ENCODE measurements at places on chromosomes 6 and 20. TPM values are rescaled to one million over a fixed set of nuclear protein-coding genes. Genes with fewer than 3 reads are reported as not detected.

DNA sequence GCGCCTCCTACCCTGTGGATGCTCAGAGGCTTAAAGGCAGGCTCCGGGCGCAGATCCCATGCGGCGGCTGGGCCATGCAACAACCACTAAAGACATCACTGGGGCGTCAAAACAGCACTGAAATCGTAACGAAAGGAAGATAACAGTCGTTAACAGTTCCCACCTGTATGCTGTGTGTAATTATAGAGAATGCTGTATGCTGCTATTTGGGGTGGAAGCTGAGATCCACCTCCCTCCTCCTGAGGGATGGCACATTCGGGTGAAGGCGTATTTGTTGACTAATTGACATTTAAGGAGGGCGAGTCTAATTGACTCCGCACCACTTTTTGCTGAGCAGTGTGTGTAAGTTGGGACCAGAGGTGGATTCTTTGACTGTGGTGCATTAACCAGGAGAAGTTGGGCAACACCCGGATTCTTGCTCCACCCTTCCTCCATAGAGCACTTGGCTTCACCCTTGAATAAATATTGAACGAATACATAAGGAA lies 687 bp downstream of the SLC35A1 start:
- peaks cover 22% of the 10 kb centered on the region for H3K4me1 ChIP-seq
- H3K36me3 ChIP-seq, result peaks cover 3% of the 10 kb centered on the region
- H3K27me3 ChIP-seq, result peaks cover 4% of the 10 kb centered on the region
- peak; percentile 66 for DNase-seq
- H3K4me3 ChIP-seq, result peak overlapping the region; percentile 92

- no peak for DNase-seq
- peaks cover 37% of the 10 kb centered on the region for H3K27me3 ChIP-seq
- no peak overlapping the region for H3K27ac ChIP-seq
Observed at GRCh38 chr20:46243707-46244628, 64.3 kb downstream of the CDH22 start.

GRCh38 chr6:98634569-98634968 lies 199.8 kb upstream of the POU3F2 start:
- no peaks in the 10 kb centered on the region for H3K36me3 ChIP-seq
- H3K4me3 ChIP-seq, result no peak overlapping the region
- no peaks in the 10 kb centered on the region for H3K27me3 ChIP-seq
- H3K4me1 ChIP-seq, result no peaks in the 10 kb centered on the region
- no peak overlapping the region for H3K27ac ChIP-seq

GRCh38 chr6:82381278-82381677 lies 17.7 kb downstream of the TPBG start:
- no peak for DNase-seq
- H3K4me3 ChIP-seq, result no peak overlapping the region
- no peaks in the 10 kb centered on the region for H3K36me3 ChIP-seq
- no peak overlapping the region for H3K27ac ChIP-seq
- no peaks in the 10 kb centered on the region for H3K4me1 ChIP-seq
- no peaks in the 10 kb centered on the region for H3K27me3 ChIP-seq

GRCh38 chr20:7262803-7263202 lies 495.3 kb downstream of the BMP2 start:
- no peaks in the 10 kb centered on the region for H3K27me3 ChIP-seq
- no peak overlapping the region for H3K4me3 ChIP-seq
- H3K4me1 ChIP-seq, result no peaks in the 10 kb centered on the region

- H3K27ac ChIP-seq, result no peak overlapping the region
- peaks cover 10% of the 10 kb centered on the region for H3K4me1 ChIP-seq
- no peaks in the 10 kb centered on the region for H3K27me3 ChIP-seq
- H3K36me3 ChIP-seq, result no peaks in the 10 kb centered on the region
Observed at GRCh38 chr6:127462376-127462775, 3.2 kb upstream of the KIAA0408 start.

CST7 gene
- 26.7 TPM for total RNA-seq

- no peak for DNase-seq
- H3K4me3 ChIP-seq, result peak overlapping the region; percentile 75
- peaks cover 66% of the 10 kb centered on the region for H3K27me3 ChIP-seq
- peaks cover 9% of the 10 kb centered on the region for H3K4me1 ChIP-seq
- H3K36me3 ChIP-seq, result no peaks in the 10 kb centered on the region
Observed at GRCh38 chr6:79631693-79632172, 604 bp downstream of the SH3BGRL2 start.

SCRT2 gene
- total RNA-seq, result not detected

GRCh38 chr20:36399969-36400545 lies 93.9 kb downstream of the DLGAP4 start:
- DNase-seq, result no peak
- H3K27ac ChIP-seq, result no peak overlapping the region
- H3K4me3 ChIP-seq, result no peak overlapping the region
- H3K36me3 ChIP-seq, result no peaks in the 10 kb centered on the region
- peaks cover 16% of the 10 kb centered on the region for H3K27me3 ChIP-seq

BMP7 gene
- total RNA-seq, result not detected

DNA sequence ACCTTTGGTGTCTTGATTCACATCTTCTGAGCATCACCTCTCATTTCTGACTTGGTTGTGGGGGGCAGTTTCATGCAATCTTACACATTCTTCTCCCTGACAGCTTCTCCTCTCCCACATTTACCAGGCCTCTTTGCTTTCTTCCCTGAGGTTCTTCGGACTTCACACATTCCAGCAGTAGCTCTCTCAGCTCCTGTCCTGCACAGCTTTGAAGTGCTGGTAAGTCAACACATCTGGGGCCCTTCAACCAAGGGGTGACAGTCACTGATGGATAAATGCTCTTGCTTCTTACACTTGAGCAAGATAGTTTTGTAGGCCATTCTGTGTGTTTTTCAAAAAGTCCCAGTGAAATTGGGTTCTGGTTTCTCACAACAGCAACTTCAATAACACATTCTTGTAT lies 2.5 kb upstream of the SLC35B3 start:
- peaks cover 14% of the 10 kb centered on the region for H3K36me3 ChIP-seq
- no peak for DNase-seq
- no peak overlapping the region for H3K4me3 ChIP-seq
- H3K4me1 ChIP-seq, result peaks cover 25% of the 10 kb centered on the region
- no peaks in the 10 kb centered on the region for H3K27me3 ChIP-seq

PNLDC1 gene
- total RNA-seq, result 0.30 TPM

DNA sequence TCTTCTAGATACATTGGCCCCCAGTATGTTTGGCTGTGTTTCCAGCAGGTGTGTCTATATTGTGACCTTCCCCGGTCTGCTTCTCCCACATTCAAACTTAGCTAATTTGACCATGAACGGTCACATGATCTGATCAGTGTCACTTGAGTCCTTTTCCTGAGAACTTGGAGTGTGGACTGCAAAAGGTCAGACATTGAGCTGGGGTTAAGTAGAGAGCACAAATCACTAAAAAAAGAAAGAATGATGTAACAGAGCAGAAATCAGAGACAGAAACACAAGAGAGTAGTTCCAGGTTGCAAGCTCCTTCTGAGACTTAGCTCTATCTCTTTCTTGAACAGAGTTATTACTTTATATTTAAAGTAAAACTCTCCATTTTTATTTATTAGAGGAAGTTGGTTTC lies 733.9 kb downstream of the CBLN4 start:
- DNase-seq, result no peak
- no peaks in the 10 kb centered on the region for H3K4me1 ChIP-seq
- no peak overlapping the region for H3K27ac ChIP-seq

- no peak for DNase-seq
- H3K36me3 ChIP-seq, result peaks cover 9% of the 10 kb centered on the region
- no peak overlapping the region for H3K4me3 ChIP-seq
- no peaks in the 10 kb centered on the region for H3K27me3 ChIP-seq
Observed at GRCh38 chr6:53023323-53023722, 28.2 kb upstream of the GSTA4 start.

GRCh38 chr20:37339208-37339607 lies 6.7 kb upstream of the SRC start:
- peaks cover 33% of the 10 kb centered on the region for H3K4me1 ChIP-seq
- H3K4me3 ChIP-seq, result no peak overlapping the region
- no peak overlapping the region for H3K27ac ChIP-seq
- H3K27me3 ChIP-seq, result peaks cover 2% of the 10 kb centered on the region
- H3K36me3 ChIP-seq, result no peaks in the 10 kb centered on the region
- no peak for DNase-seq

DNA sequence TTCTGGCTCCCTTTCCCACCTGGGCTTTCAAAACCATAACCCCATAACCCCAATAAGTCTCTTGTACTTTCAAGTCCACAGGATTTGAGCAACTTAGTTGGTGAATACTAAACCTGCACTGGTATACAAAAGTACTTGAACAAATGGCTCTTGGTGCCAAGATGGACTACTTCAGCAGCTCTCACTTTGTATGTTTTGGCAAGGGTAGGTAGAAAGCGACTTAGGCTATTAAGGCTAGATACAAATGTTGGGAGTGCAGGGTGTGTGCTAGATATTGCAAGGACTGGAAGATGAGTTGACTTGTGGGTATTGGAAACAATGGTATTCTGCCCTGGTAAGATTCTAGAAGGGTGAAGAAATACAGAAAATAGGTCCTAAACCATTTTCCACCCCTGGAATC lies 182.6 kb upstream of the MOCS1 start:
- H3K36me3 ChIP-seq, result no peaks in the 10 kb centered on the region
- no peak for DNase-seq
- H3K27me3 ChIP-seq, result no peaks in the 10 kb centered on the region
- no peaks in the 10 kb centered on the region for H3K4me1 ChIP-seq

DNA sequence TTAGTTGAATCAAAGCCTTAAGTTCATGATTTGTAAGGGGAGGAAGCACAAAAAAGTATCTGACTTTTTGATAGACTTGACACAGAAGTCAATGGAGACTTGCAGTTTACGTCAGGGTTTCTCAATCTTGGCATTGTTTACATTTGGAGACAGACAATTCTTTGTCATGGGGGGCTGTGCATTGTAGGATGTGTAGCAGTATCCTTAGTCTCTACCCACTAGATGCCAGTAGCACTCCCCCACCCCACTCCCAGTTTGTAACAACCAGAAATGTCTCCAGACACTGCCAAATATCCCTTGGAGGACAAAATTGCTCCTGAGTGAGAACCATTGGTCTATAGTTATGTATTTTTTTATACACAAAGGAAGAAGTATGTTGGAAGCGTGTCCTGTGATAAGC lies 434.1 kb downstream of the RFPL4B start:
- no peaks in the 10 kb centered on the region for H3K4me1 ChIP-seq
- H3K4me3 ChIP-seq, result no peak overlapping the region
- H3K36me3 ChIP-seq, result no peaks in the 10 kb centered on the region
- DNase-seq, result no peak
- no peak overlapping the region for H3K27ac ChIP-seq
- no peaks in the 10 kb centered on the region for H3K27me3 ChIP-seq

DNA sequence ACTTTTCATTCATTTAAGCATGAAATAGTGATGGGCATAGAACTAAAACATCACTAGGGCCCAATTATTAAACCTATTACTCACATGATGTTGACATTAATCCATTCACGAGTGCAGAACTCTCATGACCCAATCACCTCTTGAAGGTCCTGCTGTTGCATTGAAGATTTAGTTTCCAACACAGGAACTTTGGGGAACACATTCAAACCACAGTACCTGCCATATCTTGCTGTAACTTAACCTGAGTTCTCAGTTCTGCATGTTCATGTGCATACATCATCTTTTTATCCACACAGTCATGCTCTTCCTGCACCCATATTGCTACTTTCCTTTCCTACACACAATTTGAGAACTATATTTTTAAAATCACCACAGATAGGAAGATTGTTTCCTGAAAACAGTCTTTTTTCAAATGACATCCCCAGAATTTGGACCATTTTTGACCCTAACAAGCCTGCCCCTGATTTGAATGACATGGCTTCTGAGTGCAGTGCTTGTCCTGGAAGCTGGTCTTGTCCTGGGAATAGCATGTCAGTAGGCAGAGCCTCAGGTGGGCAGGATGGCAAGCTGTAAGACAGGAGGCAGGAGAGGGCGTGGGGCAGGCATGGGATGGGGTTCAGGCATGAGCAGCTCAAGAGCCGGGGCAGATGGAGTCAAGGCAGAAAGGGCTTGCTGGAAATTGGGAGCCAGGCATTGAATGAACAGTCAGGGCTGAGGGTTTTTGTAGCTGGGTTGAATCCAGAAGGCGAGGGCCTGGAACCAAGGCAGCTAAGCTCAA lies 49.2 kb upstream of the FOXC1 start:
- peaks cover 2% of the 10 kb centered on the region for H3K4me1 ChIP-seq
- H3K27ac ChIP-seq, result no peak overlapping the region
- no peak for DNase-seq
- H3K27me3 ChIP-seq, result peaks cover 25% of the 10 kb centered on the region

BANF2 gene
- not detected for total RNA-seq

DNA sequence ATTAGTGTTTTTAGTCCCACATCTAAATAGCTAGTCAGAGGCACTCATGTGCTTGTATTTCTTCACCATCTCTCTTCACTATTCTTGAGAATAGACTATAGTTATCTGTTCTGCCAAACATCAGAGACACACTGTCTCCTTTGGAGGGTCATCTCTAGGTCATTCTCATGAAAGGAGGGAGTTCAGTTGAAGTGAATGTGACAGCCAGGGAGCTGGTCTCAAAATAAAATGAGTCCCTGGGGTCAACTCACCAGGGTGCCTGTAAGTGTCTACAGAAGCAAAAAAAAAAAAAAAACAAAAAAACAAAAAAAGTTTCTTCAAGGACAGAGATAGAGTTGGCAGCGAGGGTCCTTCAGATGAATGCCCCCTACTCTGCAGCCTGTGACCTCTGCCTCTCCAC lies 171.0 kb downstream of the ID4 start:
- H3K27ac ChIP-seq, result no peak overlapping the region
- H3K4me1 ChIP-seq, result no peaks in the 10 kb centered on the region
- H3K4me3 ChIP-seq, result no peak overlapping the region
- peaks cover 10% of the 10 kb centered on the region for H3K27me3 ChIP-seq
- DNase-seq, result no peak

DNA sequence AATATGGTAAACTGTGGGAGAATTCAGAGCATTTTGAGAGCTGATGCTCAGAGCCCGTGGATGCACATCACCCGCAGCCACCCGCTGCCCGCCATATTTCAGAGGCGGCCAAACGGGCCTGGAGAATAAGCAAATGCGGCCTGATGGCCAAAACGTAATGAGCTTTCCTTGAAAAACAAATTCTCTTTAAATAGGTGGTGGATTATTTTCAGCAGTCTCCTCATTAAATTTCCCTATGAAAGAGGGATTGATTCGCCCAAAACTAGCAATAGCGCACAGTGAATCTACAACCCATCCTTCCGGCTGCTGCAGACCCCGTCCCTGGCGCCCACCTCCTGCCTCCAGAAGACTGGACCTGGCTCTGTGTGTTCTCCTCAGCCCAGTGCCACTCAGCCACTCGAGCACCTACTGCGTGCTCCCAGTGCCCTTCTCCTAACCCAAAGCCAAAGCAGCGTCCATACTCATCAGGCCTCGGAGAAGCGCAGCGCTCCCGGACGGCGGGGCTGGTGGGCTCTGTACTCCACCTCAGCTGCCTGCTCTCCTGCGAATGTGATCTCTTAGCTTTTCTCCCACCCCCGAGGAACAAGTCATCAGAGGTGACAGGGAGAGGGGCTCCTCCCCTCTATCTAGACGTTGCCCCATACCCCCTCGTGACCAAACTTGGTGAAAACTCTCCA lies 224.8 kb downstream of the TAF4 start:
- no peaks in the 10 kb centered on the region for H3K36me3 ChIP-seq
- DNase-seq, result no peak

MAP7 gene
- 2.3 TPM for total RNA-seq

- peak overlapping the region; percentile 81 for H3K27ac ChIP-seq
- no peaks in the 10 kb centered on the region for H3K27me3 ChIP-seq
- H3K4me1 ChIP-seq, result peaks cover 41% of the 10 kb centered on the region
- no peak for DNase-seq
- H3K36me3 ChIP-seq, result no peaks in the 10 kb centered on the region
Observed at GRCh38 chr6:34223381-34223955, 13.2 kb upstream of the HMGA1 start.

TGIF2 gene
- 26.0 TPM for total RNA-seq

ZC2HC1B gene
- total RNA-seq, result not detected

- no peak for DNase-seq
- H3K27ac ChIP-seq, result no peak overlapping the region
- H3K36me3 ChIP-seq, result no peaks in the 10 kb centered on the region
- H3K27me3 ChIP-seq, result no peaks in the 10 kb centered on the region
Observed at GRCh38 chr6:21634582-21634981, 41.0 kb downstream of the SOX4 start.

PGBD1 gene
- total RNA-seq, result 1.5 TPM
